DMS79 (cell line): ENCODE measurements at places on chromosomes 16 and 17.

DNA sequence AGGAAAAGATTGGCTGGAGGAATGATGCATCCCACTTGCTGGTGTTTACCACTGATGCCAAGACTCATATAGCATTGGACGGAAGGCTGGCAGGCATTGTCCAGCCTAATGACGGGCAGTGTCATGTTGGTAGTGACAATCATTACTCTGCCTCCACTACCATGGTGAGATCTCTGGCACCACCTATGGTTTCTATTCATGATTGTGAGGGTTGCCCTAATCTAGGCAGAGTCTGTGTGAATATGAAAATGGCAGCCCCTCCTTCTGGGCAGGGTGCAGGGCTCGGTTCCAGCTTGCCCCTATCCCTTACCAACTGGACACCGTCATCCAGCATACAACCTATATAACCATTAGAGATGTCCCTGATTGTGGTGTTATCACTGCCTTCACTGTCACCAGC is 33.4 kb downstream of the ITGB3 start:
- DNase-seq = no peak

GRCh38 chr16:51095890-51096626 is 55.0 kb downstream of the SALL1 start:
- DNase-seq = no peak

DNA sequence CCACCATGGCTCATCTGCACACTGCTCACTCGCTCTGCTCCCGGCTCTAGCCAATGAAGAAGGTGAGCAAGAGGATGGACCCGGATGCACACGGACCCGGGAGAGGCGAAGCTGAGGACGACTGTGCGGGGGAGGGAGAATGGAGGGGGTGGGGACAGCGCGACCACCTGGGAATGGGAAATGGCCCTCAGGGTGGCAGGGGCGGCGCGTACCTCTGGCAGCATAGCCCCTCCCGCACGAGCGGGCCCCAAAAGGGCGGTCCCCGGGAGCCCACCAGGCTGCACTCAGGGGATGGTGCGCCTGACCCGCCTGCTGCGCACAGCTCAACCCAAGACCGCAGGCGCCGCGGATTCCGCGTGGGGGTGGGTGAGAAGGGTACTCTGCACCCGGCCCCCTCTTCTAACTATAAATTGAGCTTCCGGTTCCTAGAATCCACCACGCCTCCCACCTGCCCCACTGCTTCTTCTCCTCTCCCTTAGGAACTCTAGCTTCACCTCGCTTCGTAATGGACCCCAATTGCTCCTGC is 6.1 kb downstream of the MT1H start:
- DNase-seq = no peak

GRCh38 chr16:4358831-4359561 is 7.9 kb upstream of the PAM16 start:
- DNase-seq = no peak

GRCh38 chr17:10844621-10845387 is 6.9 kb upstream of the PIRT start:
- no peak for DNase-seq

DNA sequence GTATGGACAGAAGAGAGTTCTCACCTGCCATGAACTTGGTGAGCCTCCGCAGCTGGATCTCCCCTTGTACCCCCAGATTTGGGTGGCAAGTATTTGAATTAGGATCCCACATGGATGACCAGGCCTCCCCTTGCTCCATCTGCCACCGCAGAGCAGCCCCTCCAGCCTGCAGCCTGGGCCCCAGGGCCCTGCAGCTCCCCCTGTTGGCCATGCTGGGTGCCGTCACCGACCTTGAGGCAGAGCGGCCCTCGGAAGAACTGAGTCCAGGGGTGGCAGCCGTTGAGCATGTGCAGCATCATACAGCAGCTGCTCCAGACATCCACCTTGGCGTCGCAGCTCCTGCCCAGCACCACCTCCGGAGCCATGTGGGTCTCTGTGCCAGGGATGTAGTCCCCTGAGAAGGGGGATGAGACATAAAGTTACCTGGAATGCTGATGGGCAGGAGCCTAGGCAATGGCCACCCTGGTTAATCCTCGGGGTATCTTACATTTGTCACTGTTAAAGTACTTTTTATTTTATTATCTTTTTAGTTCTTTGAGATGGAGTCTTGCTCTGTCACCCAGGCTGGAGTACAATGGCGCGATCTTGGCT is 9.0 kb upstream of the SPATA32 start:
- DNase-seq = no peak

GRCh38 chr17:60846175-60846574 is 168.5 kb downstream of the BCAS3 start:
- DNase-seq = no peak

DNA sequence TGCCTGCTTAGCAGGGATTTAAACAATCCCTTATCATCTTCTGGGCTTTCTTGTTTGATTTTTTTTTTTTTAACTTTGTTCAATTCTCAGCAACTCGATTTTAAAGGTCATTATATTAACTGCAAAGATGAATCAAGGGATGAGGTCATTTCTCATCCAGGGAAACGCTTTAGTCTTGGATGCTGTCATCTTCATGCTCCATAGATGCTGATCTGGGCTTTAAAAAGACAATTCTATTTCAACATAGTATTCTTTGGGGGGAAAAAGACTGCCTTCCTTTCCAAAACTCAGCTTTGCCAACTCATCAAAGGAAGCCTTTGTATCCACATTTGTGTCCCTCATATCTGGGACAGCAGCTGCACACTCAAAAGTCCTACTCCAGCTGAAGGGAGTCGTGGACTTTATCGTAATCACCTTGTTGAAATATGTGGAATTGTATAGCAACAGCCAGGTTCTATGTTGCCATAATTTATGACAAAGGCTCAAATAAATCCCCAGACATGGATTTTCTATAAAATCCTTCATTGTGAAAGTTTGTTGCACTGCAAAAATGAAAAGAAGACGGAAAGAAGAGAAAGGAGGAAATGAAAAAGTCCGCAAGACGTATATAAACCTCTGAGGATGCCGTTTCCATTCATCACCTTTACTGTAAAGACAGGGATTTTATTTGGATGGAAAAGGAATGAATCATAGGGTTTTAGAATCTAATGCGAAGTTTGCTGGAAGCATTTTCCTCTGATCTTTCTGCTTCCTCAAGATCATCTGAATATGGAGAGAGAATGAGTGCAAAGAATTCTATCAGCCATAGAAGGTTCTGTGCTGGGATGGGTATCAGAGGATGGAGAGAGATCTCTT is 48.6 kb upstream of the XYLT1 start:
- no peak for DNase-seq

DNA sequence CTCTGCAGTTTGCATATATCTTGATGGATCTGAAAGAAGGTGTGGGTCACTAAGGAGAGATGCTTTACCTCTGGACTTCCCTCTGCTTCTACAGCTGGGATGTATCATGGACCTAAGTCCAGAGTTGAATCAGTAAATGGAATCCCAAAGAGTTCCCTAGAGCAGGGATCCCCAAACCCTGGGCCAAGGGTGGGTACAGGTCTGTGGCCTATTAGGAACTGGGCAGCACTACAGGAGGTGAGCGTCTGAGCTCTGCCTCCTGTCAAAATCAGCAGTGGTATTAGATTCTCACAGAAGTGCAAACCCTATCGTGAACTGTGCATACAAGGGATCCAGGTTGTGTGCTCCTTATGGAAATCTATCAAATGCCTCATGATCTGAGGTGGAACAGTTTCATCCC is 39.3 kb downstream of the NKD1 start:
- DNase-seq = no peak

- no peak for DNase-seq
These were observed 7.1 kb downstream of the GRN start for GRCh38 chr17:44351961-44352827.

GRCh38 chr17:17944743-17945142 is 27.5 kb downstream of the TOM1L2 start:
- DNase-seq = no peak

GRCh38 chr17:29138971-29139691 is 41.1 kb downstream of the MYO18A start:
- no peak for DNase-seq

- no peak for DNase-seq
These were observed 54.7 kb downstream of the SLC6A2 start for GRCh38 chr16:55710466-55710865.

- no peak for DNase-seq
These were observed 23.5 kb downstream of the TNRC6A start for GRCh38 chr16:24753000-24753399.

DNA sequence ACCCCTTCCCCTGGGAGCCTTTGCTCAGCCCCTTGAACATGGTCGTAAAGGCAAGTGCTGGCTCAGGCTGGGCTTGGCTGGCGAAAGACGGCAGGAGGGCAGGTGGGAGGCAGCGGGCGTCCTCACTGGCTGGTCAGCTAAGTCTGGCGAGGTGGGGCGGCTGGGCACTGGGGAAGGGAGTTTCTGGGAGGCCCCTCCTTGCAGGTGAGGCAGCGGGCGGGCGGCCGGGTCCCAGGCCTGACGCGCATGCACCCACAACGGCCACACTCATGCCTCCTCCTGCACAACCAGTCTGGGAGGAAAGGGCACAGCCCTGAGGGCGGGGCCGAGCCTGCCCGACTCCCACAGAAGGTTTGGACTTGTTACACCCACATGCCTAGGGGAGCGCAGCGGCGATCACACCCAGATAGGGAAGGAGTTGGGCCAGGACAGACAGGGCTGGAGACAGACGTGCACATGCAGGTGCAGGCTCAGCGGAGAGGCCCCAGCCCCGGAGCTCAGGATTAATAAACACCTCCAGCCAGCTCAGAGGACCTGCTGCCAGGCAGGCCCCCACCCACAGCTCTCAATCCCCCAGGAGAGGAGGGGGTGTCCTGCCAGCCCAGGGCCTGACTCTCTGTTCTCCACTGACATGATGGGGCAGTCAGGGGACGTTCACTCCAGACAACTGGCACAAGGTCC is at the start of gene EVPL:
Gene EVPL, minus strand, starts transcription at position 148 of the 681 bp plus-strand sequence. Its CDS starts 108 bp downstream, at position 40.
- peak; percentile 34 for DNase-seq

GRCh38 chr16:49834531-49835151 is 21.3 kb downstream of the ZNF423 start:
- DNase-seq = no peak

DNA sequence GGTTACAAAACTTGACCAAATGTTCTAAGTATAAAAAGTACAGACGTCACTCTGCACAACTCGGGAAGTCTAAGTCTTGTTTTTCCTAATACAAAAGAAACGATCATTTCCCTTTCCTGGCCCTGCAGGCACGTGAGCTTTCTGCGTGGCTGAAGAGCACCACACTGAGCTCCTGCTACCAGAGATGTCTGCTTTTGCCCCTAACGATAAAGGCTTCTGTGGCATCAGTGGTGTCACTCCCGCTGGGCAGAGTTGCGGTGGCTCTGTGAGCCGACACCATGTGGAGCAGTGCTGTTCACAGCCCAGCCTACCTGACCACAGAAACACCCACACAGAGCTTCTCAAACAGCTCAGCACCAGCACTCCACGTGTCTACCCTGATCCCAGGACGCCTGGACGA is 20.5 kb downstream of the EMC8 start:
- no peak for DNase-seq

- DNase-seq = no peak
These were observed 855 bp upstream of the MEOX1 start for GRCh38 chr17:43662413-43663141.

DNA sequence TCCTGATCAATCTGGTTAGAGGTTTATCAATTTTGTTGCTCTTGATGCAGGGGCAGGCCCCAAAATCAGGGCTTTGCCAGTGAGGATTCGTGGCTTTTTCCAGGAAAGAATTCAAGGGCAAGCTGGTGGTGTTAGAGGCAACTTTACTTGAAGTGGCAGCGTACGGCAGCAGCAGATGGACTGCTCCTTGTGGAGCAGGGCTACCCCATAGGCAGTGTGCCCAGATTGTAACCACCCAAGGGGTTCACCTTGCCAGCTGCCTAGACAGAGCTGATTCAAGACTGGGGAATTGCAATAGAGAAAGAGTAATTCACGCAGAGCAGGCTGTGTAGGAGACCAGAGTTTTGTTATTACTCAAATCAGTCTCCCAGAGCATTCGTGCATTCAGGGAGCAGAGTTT is 16.7 kb downstream of the DRC7 start:
- no peak for DNase-seq

GRCh38 chr17:6098050-6098822 is 28.1 kb downstream of the WSCD1 start:
- peak; percentile 63 for DNase-seq

- DNase-seq = no peak
These were observed 71.3 kb downstream of the SRCIN1 start for GRCh38 chr17:38534498-38534885.

GRCh38 chr17:2050300-2051060 is 4.4 kb upstream of the HIC1 start:
- DNase-seq = peak; percentile 27

DNA sequence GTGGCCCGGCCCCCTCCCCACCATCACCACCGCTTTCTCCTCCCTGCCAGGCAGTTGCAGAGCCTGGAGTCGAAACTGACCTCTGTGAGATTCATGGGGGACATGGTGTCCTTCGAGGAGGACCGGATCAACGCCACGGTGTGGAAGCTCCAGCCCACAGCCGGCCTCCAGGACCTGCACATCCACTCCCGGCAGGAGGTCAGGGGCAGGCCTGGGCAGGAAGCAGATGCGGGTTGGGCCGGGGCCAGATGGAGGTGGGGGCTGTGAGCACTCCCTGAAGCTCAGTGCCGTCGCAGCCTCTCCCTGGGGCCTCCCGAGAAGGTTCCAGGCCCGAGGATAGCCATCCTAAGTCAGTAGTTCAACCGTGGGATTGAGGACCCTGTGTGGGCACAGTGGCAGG is 14.2 kb upstream of the ADGRG3 start:
- no peak for DNase-seq

DNA sequence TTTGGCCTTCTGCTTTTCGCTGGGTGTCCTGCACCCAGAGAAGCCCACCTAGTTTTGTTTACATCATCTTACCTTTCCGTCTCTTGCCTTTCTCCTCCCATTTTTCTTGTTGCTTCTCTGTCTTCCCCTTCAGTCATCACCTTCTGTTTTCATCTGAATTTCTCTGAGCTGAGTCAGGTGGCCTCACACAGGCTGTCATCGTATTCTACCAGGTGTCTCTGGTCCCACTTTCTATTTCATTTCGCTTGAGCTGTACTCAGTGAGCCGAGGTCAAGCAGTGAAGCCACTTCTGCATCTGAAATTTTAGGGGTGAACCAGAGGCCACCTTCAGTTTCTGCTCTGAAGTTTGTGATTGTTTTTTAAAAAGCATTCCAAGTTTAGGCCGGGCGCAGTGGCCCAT is 9.7 kb downstream of the CRAMP1 start:
- DNase-seq = no peak

DNA sequence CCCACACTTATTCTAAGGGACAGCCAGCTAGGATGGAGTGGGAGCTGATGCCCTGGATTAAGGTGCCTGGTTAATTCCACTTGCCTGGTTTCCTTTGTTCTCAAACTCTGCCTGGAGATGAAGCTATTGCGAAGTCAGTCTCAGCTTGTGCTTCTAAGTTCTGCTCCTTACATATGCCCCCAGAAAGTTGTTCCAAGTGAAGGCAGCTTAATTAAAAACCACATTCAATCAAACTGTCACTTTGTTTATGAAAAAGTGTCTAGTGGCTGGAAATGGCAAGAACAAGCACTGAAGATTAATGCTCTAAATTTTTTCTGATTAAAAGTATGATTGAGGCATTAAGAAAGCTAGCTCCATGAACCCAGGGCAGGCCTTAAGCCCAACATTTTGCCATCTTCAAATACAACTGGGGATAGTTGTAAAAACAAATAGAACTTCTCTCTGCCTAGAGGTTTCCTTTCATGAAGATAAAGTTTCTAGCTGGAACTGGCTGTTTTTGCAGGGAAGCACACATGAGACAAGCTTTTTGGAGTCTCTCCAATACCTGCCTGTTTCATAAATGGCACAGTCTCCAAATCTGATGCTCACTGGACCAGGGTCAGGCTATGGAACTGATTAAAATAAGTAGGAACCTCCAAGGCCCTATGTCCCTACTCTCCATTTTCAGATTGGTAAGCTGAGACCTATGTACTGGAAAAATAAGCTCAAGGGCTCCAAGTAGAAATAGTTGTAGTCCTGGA is 100.9 kb downstream of the GRIN2A start:
- no peak for DNase-seq

GRCh38 chr16:5560084-5560483 is 462.5 kb upstream of the EEF2KMT start:
- no peak for DNase-seq
